ENCODE measurements at places on chromosomes 5 and 9. TPM values are rescaled to one million over a fixed set of nuclear protein-coding genes. Genes with fewer than 3 reads are reported as not detected.

IFNK gene
- total RNA-seq = not detected

CLIC3 gene
- 0.64 TPM for total RNA-seq

FOXI1 gene
- total RNA-seq = not detected

PLCXD3 gene
- total RNA-seq = 1.1 TPM

SLC26A2 gene
- total RNA-seq = 12.6 TPM

IQGAP2 gene
- 17.2 TPM for total RNA-seq

GPR150 gene
- total RNA-seq = not detected

PCDHA1 gene
- not detected for total RNA-seq

PCDHB12 gene
- 7.2 TPM for total RNA-seq

RC3H2 gene
- 61.3 TPM for total RNA-seq

FGF10 gene
- 2.7 TPM for total RNA-seq
